ENCODE measurements at places on chromosomes 2 and 18.

DNA sequence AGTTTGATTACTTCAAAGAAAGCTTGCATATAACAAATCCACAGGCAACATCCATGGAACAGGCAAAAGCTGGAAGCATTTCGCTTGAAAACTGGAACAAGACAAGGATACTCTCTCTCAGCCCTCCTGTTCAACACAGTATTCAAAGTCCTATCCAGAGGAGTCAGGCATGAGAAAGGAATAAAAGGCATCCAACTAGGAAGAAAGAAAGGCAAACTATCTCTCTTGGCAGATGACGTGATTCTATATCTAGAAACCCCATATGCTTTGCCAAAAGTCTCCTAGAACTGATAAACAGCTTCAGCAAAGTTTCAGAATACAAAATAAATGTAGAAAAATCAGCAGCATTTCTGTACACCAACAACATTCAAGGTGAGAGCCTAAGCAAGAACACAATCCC, 34.1 kb upstream of the MC4R start:
- DNase-seq, result no peak

GRCh38 chr2:96926791-96927190, 56.9 kb upstream of the SEMA4C start:
- no peak for DNase-seq

DNA sequence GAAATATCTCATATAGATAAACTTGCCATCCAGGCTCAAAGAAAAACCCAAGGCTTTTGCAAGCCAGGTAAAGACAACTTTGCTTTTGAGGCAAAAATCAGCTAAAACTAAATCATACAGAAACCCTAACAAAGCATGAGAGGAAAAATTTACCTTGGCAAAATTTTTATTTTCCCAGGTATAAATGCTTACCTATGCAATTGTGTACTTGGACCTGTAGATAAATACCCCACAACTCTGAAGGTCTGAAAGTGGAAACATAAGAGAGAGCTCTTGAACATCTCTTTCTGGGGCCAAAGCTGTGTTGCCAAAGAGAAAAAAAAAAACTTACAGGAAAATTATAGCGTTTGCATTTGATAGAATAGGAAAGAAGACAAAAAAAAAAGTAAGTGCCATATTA, 14.6 kb upstream of the CSRNP3 start:
- DNase-seq, result no peak

- DNase-seq, result no peak
These were observed 17.7 kb downstream of the NFATC1 start for GRCh38 chr18:79413426-79413825.

DNA sequence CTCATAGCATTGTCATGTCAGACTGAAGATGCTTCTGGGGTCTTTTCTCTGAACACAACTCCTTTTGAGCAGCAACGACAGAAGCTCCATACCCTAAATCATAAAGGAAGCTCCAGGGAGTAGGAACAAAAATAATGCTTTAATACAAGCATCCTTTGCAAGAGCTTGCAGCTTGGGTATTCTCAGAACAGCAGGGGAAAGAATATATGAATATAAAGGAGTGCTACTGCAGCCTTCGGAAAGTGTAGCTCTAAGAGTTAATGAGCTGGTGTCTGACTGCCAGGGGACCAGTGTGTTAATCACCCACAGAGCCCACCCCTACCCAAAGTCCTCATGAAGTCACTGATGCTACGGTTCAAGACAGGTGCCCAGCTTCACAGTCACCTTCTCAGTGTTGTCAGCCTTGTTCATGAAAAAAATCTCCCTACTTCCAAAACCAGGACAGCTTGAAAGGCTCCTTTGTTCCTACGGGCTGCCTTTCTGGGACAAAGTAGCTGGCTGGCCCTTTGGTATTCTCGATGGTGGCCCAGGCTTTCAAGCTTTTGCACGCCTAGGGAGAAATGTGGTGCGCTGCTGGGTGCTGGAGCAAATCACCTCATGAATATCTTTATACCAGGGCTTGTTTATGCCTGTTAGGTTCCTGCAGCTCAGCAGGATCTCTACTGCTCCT, 259.7 kb downstream of the CMPK2 start:
- no peak for DNase-seq

DNA sequence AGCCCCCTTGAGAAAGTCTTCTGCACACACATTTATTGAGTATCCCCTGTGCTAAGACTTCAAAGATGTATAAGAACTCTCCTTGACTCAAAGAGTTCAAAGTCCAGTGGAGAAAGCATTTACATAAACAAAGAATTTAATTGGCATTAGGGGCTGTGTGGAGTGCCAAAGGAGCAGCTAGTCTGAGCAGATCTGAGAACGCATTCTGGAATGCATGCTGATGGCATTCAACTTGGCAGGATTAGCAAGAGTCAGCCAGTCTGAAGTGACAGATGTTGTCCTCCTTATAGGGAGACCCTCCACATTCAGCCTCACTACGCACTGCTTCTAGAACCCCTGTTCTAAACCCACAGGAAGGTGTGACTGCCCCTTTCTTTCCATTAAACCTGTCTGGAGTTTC, 191.5 kb downstream of the RAD51AP2 start:
- no peak for DNase-seq

Data from mesenchymal stem cell (in vitro differentiated cells and primary cell).